ENCODE measurements at places on chromosomes 1 and 21.
A peak's percentile ranks its signal among the peaks of the same experiment; 100 is the strongest.

- DNase-seq: no peak
Measured at GRCh38 chr1:116559304-116559761, 11.5 kb downstream of the CD58 start.

DNA sequence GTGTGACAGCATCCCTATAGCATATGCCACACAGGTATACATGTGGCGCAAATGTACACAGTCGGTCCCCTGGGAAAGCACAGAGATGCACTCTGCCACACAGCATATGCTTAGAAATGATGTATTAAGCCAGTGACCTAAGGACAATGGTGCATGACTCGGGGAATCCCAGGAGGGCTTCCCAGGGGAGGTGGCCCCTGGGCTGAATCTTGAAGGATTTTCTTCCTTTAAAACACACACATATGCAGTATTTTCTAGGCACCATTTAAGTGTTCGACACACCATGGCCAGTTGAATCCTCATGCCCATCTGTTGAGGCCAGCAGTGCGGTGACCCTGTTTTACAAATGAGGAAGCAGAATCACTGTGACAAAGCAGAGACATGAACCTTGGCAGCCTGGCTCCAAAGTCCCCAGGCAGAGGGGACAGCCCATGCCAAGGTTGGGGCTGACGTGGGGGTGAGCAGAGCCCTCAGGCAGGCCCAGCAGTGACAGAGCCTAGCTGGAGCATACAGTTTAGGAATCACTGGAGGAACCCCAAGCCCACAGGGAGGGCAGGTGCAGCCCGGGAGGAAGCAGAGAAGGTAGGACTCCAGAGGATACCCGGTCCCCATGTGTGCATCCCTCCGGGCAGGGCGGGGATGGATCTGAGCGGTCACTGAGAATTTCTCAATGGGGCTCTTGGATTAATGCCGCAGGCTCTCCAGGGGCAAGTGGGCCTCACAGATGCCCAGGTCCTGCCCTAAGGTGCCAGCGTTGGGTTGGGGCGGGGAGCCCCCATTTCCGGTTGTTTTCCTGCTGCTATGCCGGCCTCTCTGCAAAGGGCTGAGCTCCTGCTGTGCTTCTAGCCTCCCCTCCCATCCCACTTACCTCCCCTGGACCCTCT lies 28.4 kb downstream of the WNT3A start:
- no peak for DNase-seq

GRCh38 chr1:202010180-202011015 lies at the start of gene ELF3:
Gene ELF3, plus strand, starts transcription at chr1:202010587. Its CDS starts 550 bp downstream, at chr1:202011137.
- DNase-seq: no peak

DNA sequence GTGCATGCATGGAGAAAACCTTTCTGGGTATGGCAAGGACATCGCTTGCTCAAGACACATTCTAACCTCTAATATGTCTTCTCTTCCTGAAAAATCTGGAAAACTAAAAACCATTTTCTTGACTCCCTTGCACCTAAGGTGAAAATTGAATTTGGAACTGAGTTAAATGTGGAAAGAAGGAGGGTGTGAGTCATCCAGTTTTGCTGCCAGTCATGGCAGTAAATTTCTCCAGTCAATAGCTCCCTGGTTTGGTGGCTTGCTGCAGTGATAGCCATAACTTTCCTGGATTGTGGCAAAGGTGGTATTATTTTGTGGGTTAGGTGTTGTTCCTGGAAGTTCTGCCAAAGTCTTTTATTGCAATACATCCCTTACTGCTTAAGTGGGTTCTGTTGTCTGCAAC lies 2.5 kb downstream of the ZCCHC17 start:
- DNase-seq: no peak

GRCh38 chr1:174748586-174748985 lies 251.2 kb upstream of the CACYBP start:
- DNase-seq: no peak

DNA sequence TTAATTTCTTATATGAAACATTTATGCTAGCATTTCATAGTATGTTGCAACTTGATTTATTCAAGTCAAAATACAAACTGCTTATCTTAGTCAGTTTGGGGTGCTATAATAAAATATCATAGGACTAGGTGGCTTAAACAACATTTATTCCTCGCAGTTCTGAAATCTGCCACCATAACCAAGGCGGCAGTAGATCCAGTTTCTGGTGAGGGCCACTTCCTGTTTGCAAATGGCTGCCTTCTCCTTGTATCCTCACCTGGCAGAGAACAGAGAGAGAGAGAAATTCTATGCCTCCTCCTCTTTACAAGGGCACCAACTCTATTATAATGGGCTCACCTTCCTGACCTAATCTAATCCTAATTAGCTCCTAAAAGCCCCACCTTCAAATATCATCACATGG lies 76.1 kb upstream of the RGS2 start:
- DNase-seq: peak; percentile 30

- no peak for DNase-seq
Measured at GRCh38 chr1:232144696-232145230, 485.2 kb downstream of the SIPA1L2 start.
